ENCODE measurements at places on chromosomes 2 and 18.

DNA sequence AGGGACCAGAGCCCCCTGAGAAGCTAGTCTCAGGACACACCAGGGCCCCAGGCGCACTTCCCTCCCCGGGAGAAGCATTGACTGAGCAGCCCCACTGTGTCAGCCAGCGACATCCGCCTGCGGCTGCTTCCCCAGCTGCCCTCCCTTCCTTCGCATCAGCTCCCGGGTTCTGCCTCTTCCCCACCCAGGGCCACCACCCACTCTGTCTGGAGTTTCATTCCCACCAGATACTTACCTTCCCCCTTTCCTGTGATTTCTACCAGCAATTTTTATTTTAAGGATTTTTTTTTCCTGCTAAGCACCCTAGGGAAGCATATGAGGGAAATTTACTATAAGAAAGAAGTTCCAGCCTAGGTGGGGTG, 99.2 kb downstream of the SMAD7 start:
- DNase-seq: no peak

GRCh38 chr18:7584646-7585275, 17.6 kb downstream of the PTPRM start:
- DNase-seq: no peak

- no peak for DNase-seq
Observed at GRCh38 chr2:145592361-145592760, 1072.4 kb upstream of the ZEB2 start.

- no peak for DNase-seq
Observed at GRCh38 chr2:202141329-202141947, 68.4 kb downstream of the KIAA2012 start.

DNA sequence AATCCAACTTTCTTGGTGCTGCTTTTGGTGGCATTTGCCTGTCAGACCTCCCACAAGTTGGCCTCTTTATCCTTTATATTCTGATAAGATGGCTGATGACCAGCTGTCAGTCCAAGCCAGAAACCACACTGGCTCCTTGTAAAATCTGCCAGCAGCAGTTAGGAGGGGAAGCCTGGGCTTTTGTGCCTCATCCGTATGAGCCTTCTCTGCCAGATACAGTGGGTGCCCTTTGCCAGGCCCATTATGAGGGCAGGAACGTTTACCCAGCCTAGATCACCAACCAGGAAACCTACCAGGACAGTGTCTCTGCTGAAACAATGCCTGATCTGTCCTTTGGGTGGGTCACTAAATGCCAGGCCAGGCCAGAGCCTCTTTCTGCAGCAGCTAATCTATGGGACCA, 202.9 kb upstream of the SP5 start:
- no peak for DNase-seq

DNA sequence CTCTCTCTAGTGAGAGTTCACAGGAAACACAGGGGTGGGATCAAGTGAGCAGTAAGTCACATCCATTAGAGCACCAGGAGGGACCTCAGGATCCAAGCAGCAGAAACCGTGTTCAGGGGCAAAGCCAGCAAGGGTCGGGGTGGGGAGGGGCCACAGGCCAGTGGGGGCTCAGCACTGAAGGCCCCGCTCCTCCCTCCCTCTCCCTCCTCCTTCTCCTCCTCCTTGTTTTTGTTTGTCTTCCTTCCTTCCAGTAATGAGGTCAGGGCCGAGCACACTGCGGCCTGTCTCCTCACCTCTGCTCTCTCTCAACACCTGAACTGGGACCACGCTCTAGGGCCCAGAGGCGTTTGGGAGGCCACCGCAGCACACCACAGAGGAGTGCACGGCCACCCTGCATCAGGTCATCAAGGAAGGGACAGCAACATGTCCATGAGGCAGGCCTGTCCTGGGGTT, 20.9 kb downstream of the MTERF4 start:
- peak; percentile 4 for DNase-seq

GRCh38 chr2:187442378-187442777, 5.7 kb downstream of the CALCRL start:
- DNase-seq: no peak

Data from uterus (tissue), 4 donors.